CD8-positive, alpha-beta T cell (primary cell): ENCODE measurements at places on chromosomes 3 and 15. TPM values are rescaled to one million over a fixed set of nuclear protein-coding genes. Genes with fewer than 3 reads are reported as not detected.

DNA sequence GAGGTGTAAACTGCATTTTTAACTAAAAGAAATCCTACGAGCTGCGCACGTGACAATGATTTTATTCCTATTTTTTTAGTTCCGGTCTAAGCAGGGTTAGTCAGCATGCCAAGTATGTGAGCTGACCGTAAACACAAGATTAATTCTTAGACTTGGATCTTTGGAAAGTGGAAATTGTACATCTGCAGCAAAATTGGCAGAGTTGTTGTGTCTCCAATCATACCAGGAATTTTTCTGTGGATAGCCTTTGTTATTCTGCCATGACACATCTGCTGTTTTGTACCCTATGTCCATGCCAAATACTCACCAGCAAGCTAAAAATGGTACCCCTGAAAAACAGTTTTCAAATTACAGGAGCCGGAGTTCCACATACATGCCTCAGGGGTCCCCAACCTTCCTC is 562.5 kb downstream of the UNC13C start:
- DNase-seq, result no peak

GRCh38 chr3:103181160-103181559 is 746.3 kb downstream of the ZPLD1 start:
- DNase-seq, result no peak

- peak; percentile 26 for DNase-seq
Measured at GRCh38 chr15:58517682-58518525, 86.1 kb downstream of the LIPC start.

DNA sequence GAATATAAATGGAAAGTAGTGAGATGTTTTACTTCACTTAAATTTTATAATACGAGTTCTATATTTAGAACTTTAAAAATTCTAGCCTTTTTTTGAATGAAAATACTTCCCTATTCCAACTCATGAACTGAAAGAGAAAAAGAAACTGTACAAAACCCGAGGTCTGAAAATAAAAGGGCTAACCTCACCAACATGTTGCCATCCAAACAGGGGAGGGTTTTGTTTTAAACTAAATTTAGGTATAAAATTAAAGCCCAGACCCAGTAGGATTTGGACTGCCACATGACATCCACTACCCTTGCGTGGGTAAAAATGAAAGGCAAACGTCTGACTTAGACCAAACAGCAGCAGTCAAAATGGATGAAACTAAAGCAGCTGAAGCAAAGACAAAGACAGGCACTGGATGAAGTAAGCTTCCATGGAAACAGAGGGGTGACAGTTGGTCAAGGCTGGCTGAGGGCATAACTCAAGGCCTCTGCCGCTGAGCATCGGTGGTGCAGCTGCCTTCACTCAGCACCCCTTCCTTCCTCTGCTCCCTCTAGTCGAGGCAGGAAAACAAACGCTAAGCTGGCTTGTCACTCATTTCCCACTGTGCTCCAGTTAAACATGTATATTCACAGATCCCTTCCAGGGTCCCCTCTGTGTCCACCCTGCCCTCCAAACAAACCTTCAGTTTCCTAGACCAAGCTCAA is 58.1 kb downstream of the TM4SF4 start:
- DNase-seq, result no peak

DNA sequence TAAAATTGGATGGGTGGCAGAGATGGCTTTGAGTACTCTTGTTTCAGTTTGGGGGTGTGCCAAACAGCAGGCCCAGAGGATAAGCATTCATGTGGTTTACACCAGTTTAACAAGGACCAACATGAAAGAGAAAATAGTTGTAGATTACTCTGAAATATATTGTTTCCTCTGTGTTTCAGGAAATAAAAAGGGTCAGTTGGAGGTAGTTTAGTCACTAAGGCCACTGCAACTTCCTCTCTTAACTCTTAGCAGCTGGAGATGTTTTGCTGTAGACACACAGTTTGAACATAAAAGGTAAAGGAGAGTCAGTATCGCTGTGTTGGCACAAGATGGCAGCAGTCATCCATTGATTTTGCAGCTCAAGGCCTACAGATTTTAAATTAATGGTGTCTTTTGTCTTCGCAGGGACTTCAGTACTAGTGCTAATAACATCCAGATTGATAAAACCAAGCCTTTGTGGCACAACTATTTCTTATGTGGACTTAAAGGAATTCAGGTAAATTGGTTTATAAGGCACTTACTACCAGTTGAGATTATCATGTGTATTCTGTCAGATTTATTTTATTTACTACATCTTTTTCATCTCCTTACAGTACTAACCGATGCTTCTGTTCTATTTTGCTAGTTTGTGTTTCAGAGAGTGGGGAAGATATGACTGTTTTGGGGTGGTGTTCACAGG is 65.5 kb downstream of the GALK2 start:
- peak; percentile 24 for DNase-seq

DNA sequence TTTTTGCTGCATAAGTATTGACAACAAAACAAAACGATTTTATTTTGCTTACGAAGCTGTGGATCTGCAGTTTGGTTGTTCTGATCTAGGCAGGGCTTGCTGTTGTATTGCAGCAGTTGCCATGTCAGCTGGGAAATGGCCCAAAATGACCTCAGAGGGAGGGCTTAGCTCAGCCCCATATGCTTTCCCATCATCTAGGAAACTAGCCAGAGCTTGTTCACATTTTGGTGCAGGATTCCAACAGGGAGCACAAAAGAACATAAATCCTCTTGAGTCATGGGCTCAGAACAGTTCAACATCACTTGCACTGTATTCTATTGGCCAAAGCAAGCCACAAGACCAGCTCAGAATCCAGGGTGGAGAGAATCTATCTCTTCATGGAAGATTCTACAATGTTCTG is 42.2 kb upstream of the ROBO2 start:
- no peak for DNase-seq

GRCh38 chr3:187810021-187810446 is 64.8 kb upstream of the BCL6 start:
- DNase-seq, result no peak

DNA sequence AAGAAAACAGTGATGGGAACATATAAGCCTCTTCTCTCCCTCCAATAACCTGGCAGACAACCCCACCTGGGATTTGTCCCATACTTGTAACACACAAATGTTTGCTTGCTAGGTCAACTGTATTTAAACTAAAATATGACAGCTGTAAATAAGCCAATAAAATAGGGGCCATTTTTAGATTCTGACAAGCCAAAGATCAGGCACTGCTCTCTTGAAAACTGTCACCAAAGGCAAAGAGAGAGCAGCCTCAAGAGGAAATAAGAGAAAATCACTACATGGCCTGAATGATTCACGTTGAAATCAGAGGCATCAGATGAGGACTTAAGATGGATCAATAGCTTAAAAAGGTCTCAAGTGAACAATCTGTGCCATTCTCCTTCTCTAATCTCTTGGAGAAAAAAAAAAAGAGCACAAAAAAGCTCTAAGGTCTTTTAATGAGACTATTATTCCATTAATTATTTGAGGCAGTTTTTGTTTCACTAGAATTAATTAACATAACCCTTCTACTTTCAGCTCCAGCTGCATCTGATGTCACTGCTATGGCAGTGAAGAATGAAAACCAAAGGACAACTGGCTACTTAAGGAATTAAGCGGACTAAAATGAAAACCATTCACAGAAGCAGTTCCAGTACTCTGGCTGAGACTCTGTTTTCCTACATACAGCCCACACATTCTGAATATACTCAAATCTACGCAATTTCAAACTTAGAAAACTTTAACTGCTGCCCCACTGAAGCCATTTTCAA is 19.0 kb downstream of the MYO5A start:
- DNase-seq, result no peak

- DNase-seq, result no peak
Measured at GRCh38 chr15:96362755-96363651, 32.5 kb downstream of the NR2F2 start.

GRCh38 chr3:184443831-184444230 is 64.0 kb downstream of the CHRD start:
- no peak for DNase-seq

GRCh38 chr15:29143293-29143692 is 126.3 kb downstream of the NSMCE3 start:
- no peak for DNase-seq

GRCh38 chr3:37293646-37294045 is 119.3 kb upstream of the LRRFIP2 start:
- DNase-seq, result no peak

DNA sequence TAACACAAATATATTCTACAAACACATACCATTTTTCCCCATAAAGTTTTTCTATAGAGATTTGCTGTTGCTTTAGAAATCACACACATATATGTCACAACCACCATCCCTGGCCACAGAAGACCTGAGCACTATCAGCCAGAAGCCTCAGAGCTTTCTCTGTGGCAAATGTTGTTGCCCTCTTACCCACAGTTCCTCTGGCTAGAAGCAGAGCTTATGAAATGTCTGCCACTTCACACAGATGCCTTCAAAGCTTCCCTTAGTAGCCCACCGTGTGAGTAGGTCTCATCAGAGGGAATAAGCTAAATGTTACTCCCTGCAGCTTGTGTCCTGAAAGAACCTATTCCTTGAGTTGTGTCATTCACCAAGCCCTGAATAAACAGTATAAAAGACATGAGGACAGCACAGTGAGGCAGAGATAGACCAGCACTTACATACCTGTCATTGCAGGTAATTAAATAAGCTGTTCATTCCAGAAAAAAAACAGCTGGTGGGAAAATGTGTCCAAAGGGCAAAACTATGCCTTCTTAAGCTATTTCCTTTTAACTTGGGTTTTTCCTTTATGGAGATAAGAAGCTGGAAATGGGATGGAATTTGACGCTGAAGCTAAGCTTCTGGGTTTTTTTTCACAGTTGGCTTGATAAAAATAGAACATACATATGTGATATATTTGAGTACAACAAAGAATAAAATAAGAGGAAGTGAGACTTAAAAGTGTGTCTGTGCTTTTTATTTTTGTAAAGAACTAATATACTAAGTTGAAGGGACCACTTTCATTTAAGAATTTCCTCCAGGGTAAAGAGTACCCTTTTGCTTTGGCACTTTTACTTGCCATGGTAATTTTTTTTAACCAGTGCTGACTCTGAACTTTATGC is 391.4 kb downstream of the KCNH8 start:
- no peak for DNase-seq

GRCh38 chr15:80925597-80926059 is 64.0 kb downstream of the MESD start:
- no peak for DNase-seq

DNA sequence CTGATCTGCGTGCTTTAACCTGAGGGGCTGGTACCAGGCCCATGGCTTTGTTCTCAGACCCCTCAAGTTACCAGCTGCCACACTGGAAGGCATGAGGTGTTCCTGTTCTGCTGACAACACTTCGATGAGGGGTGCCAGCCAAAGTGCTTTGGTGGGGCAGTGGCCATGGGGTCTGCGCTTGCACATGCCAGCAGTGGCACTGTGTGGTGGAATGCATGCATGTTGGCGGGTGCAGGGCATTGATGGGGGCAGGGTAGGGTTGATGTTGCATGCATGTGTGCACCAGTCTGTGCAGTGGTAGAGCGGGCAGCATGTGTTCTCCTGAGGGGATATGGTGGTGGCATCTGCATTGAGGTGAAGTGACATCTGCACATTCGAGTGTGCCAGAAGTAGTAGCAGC is 497.0 kb downstream of the SQOR start:
- no peak for DNase-seq

GRCh38 chr3:41751597-41751996 is 210.3 kb downstream of the ULK4 start:
- DNase-seq, result no peak

DNA sequence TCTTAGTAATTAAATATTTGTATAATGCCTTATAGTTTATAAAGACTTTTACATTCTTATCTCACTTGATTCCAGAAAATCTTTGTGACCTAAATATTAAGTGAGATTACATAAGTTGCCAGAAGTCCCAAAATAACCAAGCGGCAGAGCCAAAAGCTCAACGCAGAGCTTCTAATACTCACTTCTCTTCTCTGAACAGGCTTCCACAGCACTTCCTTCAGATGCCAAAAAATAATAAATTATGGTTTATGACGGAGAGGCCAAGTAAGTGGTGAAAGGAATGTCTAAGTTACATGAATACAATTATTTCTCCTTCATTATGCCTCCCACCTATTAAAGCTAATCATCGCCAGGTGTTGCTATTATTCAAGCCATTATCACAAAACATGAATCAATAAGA is 110.3 kb downstream of the GBE1 start:
- DNase-seq, result no peak

DNA sequence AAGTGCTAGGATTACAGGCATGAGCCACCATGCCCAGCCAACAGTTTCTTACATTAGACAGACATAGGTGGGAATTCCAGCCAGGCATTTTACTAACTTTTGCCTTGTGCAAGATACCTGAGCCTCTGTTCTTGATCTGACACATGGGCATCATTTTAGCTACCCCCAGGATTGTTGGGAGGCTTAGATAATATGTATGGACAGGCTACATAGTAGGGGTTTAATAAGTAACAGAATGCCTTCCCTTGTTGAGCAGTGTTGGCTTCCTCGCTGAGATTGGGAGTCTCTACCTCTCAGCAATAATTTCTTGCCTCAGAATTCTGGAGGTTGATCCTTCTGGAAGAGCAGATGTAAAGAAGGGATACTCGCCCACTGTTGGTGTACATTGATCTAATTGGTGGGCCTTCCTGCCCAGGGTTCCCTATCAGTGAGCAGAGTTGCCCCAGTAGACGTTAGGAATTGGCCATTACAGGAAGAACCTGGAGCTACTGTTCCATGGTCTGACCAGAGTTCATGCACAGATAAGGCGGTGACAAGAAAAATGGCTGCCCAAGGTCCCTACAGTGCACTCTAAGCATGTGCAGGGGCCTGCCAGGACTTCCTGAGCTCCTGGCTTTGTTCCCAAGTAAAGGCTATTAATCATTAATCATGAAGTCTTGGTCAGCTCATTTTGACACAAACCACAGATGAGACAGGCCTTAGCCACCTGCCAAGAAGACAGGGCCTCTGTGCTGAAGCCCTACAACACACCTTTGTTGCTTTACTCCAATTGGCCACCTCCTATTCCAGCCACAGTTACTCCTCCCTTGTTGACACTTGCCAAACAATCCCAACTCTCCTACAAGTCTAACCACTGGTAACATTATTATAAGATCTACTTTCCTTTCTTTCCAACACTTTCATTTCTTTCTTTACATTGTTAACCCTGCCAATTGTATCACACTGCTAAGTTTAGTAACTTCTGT is 5.0 kb upstream of the IL17RE start:
- DNase-seq, result no peak

DNA sequence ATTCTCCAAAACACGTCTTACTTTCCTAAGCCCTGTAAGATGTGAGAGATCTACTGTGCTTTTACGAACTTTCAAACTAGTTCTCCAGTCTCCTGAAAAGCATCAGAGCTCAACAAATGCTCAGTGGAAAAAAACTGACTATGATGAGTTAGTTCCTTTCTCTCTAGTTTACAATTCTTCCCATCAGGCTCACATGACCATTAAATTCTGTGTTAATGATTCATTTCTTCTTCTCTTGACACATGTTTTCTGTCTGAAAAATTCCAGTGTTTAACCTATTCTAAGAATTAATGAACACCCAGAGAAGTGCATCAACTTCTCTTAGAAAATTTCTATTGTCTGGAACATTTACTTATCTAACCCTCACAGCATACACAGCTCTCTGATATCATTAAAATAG is 844.3 kb downstream of the SI start:
- no peak for DNase-seq

Gene SERPINI2
- not detected for total RNA-seq

Gene HDC
- total RNA-seq, result not detected

Gene MYLK
- total RNA-seq, result not detected

Gene ANKRD34C
- not detected for total RNA-seq

Gene RAD51
- total RNA-seq, result 1.5 TPM

Gene TRIM42
- total RNA-seq, result not detected

Gene NPAP1
- total RNA-seq, result not detected

Gene SUCLG2
- 40.9 TPM for total RNA-seq
